NCI-H460 (cell line): ENCODE measurements at places on chromosomes 2 and 18.
A peak's percentile ranks its signal among the peaks of the same experiment; 100 is the strongest.

GRCh38 chr2:14572633-14573032, 59.9 kb upstream of the LRATD1 start:
- peak; percentile 26 for DNase-seq

DNA sequence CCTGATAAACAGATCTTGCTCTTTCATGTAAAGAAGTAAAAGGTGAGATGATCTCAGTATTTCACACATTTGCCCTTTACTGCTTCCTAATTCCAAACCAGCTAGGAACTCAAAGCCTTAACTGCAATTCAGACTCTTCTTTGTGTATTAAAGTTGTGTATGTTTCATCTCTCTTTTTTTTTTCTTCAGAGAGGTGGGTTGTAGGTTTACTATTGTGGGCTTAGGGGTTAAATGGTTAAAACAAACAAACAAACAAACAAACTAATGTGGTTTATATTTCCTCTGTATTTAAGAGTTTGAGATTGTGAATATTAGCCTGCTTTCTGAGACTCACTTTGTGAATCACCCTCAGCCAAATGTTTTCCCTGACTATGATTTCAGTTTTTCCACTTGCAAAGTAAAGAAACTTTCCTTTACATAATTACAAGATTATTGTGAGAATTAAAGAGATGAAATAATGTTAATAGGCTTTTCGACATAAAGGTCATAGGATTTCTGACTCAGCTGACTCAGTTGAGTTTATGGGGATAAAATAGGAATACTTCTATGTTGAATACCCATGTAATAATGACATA, 2.8 kb downstream of the GULP1 start:
- no peak for DNase-seq

- no peak for DNase-seq
These were observed 814.0 kb upstream of the ID2 start for GRCh38 chr2:7867867-7868266.

- DNase-seq = no peak
These were observed 63.3 kb downstream of the LPIN1 start for GRCh38 chr2:11809586-11810236.

DNA sequence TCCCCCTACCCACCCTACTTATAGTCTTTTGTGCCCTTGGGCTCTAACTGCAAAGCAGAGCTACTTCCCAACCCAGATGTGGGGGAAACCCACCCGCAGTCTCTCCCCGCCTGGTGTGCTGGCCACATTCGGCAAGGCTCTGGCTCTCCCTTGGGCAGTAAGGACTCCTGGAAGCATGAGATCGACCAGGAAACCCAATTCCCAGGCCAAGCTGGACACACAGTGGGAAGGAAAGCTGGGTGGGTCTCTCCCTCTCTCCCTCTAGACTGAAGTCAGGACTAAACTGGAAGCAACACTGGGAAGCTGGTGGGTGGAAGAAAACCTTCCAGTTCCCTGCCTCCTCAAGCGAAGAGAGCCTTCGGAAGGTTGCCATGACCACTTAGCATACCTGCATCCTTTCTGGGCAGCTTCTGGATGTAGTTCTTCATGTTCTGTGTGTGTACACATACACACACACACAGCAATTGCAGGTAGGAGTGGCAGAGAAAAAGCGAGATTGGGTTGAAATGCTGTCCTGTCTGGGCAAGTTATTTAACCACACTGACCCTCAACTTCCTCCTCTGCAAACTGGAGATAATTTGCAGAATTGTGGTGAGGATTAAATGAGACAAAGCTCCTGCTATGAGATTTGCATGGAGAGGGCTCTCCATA, 33.9 kb downstream of the ZBTB7C start:
- DNase-seq = no peak

GRCh38 chr2:33214436-33214835, 262.0 kb upstream of the RASGRP3 start:
- DNase-seq = no peak

DNA sequence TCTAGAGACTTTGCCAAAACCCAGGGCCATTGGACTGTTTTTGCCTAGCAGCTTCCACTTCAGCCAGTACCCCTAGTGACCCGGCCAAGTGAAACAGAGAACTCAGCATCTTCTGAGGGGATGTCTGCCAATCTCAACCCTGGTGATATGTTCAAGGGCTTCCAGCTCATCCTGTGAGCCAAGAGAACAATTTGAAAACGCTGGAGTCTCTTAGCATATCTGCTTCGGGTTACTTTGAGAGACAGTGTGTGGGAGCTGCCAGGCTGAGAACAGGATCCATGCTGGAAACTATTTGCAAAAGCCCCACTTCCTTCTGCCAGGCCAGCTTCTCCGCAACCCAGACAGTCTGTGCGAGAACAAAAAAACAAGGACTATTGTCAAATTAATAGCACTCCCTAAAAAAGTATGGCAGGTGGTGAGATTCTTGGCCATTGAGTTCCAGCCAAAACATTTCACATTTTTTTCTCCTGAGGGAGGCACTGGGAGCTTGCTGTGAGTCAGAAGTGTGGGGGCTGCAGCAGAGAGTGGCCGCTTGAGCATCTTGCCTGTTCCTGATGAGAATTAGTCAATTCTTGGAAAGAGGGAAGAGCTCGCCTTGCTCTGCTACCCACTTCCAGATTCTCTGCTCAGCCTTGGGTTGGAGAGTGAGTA, 395.6 kb upstream of the TRIB2 start:
- no peak for DNase-seq

GRCh38 chr2:105772362-105772761, 27.6 kb downstream of the NCK2 start:
- DNase-seq = no peak

DNA sequence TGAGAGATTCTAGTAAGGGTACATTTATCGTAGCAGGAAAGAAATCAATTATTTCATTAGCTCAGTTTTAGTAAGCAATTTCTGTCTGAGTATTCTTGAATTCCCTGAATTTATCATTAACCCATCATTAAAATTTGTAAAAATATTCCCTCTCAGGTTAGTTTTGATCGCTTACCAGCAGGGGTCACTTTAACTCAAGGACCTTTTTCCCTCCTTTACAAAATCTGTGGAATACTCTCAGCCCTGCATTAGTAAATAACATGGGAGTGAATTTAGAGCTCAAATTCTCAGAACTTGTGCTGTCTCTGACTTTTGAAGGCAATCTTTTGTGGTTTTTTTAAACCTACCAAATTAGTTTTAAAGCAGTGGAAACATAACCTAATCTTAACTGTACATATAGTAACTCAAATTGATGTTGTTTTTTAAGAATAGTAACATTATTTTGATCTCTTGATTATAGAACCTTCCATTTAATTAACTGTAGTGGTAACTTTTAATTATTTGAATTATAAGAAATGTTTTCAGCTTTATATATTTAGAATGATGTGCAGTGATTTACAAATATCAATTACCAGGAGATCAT, 97.2 kb downstream of the AGPS start:
- DNase-seq = peak; percentile 40

GRCh38 chr18:5524660-5525059, 19.1 kb downstream of the EPB41L3 start:
- DNase-seq = no peak

DNA sequence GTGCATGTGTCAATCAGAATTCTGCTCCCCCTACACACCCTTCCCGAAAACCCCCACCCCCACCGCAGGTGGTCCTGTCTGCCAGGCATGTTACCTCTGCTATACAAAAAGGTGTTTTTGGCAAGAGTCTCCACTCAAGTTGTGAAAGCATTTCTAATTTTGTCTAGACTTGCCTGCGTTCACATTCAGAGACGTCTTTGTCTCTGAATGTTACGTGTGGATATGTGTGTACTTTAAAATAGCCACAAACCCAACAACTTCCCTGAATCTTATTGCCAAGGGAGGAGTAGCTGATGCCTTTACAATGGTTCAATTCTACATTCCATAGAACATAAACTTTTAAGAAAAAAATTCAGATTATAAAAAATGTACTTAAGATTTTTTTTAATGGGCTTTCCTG, 66.6 kb downstream of the ITGA4 start:
- DNase-seq = no peak

DNA sequence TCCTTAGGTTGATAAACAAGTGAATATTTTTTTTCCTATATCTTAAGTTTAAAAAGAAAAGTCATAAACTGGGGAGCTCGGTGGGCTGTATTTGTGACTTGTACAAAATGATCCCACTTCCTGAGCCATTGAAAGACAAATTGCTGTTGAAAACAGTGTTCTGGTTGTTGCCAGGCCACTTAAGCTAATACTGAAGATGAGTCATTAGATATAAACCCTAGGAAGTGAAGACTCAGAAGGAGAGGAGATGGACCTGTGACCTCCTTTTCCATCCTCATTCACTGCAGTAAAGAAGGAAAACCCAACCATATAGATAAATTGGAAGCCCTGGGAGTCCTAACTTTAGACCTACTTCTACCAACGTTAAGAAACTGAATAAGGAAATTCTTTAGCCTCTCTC, 46.2 kb upstream of the SERPINE2 start:
- DNase-seq = peak; percentile 51

- no peak for DNase-seq
These were observed 25.1 kb upstream of the SP3 start for GRCh38 chr2:173990245-173990644.

DNA sequence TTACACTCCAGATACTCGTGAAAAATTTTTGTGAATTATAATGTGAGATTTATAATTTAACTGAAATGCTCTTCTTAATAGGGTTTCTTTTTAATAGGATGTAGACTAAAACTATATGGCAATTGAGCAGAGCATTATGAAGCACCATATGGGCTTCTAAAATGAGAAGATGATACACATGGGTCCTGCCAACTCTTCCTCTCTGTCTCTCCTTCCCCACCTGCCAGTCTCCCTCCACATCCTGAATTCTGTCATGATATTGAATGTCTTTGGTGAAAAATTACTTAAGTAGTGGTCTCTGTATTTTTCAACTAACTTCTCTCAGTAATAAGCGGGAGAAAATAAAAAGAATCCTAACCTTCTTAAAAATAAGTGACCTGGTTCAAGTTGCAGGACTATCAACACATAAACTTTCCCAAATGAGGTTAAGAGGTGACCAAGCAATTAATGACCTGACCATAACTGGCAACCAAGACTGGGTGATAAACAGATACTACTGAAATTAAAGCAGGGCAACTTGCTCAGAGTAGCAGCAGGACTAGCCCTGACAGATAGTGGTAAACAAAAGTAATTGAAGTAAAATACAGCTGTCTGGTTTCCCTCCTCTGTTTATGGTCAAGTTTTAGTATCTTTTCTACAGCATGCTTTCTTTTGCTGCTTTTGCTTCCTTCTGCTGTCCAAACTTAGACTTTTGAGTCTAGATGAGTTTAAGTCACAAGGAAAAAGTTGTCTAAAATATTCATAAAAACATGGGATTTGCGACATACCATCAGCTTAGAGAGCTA, 117.1 kb upstream of the PDE1A start:
- DNase-seq = no peak

DNA sequence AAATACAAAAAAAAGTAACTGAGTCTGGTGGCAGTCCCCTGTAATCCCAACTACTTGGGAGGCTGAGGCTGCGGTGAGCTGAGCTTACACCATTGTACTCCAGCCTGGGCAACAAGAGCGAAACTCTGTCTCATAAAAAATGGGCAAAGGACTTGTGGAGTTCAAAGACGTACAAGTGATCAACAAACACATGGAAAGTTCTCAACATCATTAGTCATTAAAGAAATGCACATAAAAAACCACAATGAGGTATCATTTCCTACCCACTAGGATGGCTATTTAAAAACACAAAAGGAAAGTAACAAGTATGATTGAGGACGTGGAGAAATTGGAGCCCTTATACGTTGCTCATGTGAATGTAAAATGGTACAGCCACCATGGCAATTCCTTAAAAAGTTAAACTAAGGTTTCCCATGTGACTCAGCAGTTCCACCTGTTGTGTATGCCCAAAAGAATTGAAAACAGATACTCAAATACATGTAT, 52.3 kb downstream of the RAB10 start:
- DNase-seq = no peak

GRCh38 chr2:239548451-239548871, 147.6 kb upstream of the HDAC4 start:
- no peak for DNase-seq

DNA sequence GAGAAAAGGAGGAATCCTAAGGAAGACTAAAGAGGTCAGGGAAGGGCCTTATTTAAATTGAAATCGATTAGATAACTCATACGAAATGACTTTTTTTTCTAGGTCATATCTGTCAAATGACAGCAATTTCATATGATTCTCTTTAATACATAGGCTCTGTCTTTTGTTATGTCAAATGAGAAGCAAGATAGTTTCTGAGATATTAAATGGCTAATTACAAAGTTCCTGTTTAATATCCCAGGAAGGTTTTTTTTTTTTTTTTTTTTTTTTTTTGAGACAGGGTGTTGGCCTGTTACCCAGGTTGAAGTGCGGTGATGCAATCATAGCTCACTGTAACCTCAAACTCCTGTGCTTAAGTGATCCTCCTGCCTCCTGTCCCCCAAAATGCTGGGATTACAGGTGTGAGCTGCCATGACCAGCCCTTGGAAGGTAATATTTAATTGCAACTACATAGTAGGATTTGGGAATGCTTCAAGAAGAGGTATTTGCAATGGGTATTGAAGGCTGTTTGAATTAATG, 48.0 kb upstream of the RMND5A start:
- DNase-seq = no peak

- DNase-seq = no peak
These were observed 162.3 kb upstream of the ZSWIM2 start for GRCh38 chr2:187011206-187011832.

DNA sequence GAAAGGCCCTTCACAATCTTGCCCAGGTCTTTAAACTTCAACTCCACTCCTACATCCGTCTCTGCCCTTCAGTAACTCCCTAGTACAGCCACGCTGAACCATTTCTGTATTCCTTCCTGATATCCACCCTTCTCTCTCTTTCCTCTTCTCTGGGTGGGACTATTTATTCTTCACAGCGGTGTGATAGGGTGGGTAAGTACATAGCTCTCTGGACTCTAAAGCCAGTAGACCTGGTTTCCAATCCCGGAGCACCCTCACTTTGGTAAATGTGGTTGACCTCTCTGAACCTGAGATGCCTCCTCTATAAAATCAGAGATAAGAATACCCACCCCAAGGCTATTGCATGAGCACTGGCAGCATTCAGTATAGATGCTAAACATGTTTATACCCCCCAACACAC, 86.7 kb downstream of the ATL2 start:
- no peak for DNase-seq

DNA sequence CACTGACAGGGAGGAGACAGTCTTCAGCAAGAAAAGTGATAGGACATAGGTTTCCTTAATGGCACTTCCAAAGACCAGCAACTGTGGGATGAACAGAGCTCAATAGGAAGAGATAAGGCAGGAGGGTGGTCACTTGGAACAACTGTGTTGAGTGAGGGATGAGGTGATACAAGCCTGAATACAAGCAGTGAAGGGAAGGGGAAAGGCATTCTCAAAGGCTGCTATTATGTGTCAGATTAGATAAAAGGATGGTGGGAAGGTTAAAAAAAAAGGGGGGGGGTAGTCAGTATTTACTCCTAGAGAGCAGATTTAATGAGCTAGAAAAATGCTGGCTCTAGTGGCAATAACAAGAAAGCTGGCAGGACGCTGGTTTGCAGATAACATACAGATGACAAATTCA, 25.7 kb downstream of the CCBE1 start:
- DNase-seq = no peak
